GM12892 (cell line): ENCODE measurements at places on chromosomes 2 and 18.

DNA sequence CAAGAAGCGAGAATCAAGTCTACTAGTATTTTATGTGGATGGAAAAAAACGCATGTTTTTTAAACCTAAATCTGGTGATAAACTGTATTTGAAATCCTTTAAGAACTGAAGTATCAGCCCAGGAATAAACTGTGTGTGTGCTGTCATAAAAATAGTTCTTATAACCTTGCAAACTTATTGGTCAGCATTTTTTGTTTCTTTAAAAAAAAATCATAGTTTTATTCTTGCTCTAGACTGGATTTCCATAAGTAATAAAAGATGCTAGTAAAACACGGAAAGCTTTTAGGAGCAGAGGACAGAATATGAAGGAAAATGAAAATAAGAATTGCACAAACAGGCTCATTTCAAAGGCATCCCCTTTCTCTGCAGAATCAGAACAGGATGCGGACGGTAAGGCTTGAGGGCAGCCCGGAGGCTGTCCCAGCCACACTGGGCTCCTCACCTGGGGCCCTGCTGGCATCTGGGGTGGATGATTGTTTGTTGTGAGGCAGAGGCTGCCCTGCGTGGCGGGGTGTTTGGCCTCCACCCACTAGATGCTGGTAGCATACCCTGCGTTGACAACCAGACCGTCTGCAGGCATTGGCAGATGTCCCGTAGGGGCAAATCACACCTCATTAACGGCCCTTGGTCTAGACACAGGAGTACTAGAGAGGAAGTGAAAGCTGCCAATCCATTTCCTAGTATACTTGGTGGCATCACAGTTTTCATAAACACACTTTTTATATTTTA, 52.5 kb downstream of the MBP start:
- DNase-seq = no peak

- no peak for DNase-seq
These were observed 304.5 kb downstream of the NDUFA10 start for GRCh38 chr2:239720361-239721360.

DNA sequence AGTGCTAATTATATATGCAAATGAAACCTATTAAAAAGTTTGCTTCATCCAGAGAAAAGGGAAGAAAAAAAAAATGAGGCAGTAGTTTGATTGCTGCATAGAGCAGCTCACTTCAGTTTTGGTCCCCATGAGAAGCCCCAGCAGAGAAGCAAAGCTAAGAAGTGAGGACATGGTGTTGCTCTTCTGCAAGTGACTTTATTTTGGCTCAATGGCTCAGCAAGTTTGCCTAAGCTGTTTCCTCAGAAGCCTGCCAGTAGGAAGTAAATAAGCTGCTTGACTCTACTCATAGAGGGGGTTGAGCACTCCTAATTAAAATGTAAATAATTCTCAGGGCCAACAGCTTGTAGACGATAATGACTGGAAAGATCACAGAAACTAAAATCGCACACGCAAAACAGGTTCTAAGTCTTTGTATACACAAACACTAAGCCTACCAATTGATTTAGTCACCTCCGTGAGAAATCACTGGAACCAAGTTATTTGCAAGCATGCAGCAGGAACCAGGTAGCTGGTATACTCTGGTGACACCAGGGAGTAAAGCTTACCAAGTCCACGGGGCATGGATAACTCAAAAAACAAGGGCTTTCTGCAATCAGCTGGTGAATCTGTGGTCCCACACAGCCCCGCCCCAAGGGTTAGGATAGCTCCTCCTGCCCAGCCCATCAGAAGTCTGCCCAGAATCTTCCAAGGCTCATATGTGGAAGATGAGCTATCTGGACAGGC, 39.7 kb upstream of the NABP1 start:
- DNase-seq = no peak

DNA sequence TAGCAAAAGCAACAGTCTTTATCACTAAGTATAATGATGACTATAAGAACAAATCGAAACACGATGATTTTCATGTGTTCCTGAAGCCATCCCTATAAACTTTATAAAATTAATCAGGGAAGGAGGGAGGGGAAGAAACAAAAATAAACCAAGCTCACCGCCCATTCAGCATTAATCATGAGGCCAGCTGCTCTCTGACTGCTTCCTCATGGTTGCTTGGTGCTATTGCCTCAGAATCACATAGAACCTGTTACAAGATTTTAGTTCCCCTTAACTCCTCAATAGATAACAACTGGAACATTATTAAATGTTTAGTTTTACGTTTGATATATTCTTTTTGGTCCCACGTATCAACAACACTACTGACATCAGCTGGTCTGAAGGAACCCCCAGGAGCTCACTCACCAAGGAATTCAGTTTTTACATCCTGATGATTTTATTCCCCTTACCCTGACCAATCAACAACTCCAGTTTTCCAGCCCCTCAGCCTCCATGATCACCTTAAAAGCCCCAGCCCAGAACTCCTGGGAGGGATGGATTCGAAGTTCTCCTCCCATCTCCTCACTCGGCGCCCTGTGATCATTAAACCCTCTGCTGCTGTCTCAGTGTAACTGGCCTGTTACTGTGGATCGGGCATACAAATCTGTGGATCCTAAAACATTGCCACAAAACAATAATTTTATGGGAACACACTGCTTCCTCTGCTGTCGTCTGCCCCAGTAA, 10.6 kb upstream of the HNRNPLL start:
- no peak for DNase-seq

- DNase-seq = no peak
These were observed 476 bp downstream of the MSTN start for GRCh38 chr2:190062053-190062452.

- no peak for DNase-seq
These were observed 86.7 kb downstream of the EPAS1 start for GRCh38 chr2:46383784-46384456.

- no peak for DNase-seq
These were observed 1.8 kb upstream of the GBX2 start for GRCh38 chr2:236169741-236170589.

- no peak for DNase-seq
These were observed 171.6 kb downstream of the LDLRAD4 start for GRCh38 chr18:13390196-13390595.

DNA sequence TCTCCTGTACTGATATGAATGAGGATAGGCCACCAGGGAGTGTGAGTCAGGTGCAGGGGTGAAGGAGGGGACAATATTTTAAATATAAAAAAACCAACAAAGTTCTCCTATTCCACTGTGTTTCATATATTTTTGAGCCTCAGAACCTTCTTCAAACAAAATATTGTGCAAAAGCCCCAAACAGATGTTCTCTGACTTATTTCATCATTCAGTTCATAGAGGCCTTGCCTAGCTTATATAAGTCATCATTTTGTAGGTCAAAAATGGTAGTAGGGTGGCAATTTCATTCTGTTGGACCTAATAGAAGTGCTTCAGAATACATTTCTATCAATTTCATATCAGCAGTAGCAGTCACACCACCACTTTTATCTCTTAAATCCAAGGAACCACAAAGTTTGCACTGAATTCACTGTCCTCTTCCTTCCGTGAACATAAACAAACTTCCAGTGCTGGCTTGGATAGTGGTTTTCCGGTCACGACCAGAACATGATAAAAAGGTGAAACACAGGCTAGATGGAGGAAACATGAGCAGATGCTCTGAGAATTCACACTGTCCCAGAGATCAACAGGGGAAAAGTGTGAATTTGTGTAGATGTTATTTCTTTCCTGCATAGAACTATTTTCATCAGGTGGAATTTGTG, 99.1 kb downstream of the EN1 start:
- no peak for DNase-seq

GRCh38 chr2:36359067-36359466, 3.5 kb downstream of the CRIM1 start:
- DNase-seq = no peak

GRCh38 chr2:27507293-27507692, 10.7 kb downstream of the GCKR start:
- DNase-seq = no peak

DNA sequence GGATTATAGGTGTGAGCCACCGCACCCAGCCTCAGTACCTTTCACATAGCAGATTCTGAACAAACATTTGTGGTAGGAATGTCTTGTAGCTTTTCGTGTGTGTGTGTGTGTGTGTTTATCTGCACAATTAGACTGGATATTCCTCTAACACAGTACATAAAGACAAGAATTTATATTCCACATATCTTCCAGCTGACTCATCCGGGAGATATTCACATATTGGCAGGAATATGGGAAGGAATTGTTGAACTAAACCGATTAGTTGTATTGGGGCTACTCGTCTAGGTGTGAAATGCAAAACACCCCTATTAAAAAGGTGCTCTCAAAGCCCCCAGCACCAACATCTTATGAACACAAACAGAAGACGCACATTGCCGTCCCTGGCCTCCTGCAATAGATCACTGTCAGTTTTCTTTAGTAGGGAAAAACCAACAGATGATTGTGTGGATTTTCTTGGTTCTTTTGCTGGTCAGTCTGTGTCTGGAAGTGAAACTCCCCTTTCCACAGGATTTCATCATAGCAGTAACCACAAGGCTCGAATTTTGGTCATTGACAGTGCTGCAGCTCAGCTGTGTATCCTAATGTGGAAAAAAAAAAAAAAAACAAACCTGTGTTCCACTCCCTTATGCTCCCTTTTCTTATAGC, 208.5 kb upstream of the ACVR2A start:
- no peak for DNase-seq
